ENCODE measurements at places on chromosomes 4 and X.

- no peak for ATAC-seq
Measured at GRCh38 chr4:139740531-139741041, 75.0 kb downstream of the MGST2 start.

DNA sequence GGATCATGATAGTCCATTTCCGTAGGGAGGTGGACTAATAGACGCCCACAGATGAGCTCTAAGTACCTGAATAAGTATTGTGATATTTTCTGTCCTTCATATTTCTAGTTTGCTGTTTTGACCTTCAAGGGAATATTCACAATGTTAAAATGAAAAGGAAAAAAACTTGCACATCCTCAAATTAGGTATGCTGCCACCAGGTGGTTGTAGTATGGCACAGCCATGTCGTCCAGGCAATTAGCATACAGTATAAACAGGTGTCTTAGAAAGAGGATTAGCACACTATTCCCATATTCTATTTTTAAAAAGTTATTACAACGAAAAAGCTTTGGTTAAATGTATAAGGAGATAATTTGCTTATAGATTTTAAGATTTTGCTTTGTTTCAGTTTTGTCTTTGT lies 802.0 kb downstream of the RPA4 start:
- no peak for ATAC-seq

GRCh38 chr4:102825261-102826091 lies 1.9 kb downstream of the UBE2D3 start:
- ATAC-seq = no peak

DNA sequence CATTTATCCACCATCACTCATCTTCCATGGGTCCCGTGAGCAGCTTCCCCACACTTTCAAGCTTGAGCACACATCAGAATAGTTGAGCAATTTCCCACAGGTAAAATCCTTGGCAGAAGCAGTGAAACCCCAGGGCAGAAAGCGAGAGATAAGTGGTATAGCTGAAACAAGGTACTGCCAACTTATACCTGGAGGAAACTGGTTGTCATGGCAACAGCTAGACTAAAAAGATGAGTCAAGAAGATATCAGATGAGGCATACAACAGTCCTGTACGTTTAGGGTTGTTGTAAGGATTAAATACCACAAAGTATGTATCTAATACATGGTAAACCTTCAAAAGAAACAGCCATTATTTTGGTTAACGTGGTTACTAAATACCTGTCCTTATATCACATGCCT lies 66.9 kb upstream of the PHOX2B start:
- no peak for ATAC-seq

DNA sequence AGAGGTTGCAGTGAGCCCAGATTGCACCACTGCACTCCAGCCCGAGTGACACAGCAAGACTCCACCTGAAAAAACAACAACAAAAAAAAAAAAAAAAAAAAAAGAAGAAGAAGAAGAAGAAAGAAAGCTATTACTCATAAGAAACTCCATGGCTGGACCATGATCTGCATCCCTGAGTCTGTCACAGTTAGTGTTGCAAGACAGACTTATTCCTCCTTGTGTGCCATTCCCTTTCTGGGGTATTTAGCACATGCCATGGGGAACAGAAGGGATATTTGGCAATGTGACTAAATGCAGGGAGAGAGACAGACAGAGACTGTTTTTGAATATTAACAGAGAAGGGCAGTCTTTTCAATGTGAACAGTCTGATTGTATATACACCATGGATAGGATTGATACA lies 16.7 kb upstream of the PDS5A start:
- no peak for ATAC-seq

- ATAC-seq = no peak
Measured at GRCh38 chrX:29012867-29013266, 425.6 kb downstream of the IL1RAPL1 start.
